ENCODE measurements at places on chromosomes 2 and 18. TPM values are rescaled to one million over a fixed set of nuclear protein-coding genes. Genes with fewer than 3 reads are reported as not detected.

- DNase-seq: no peak
Observed at GRCh38 chr2:74836675-74837401, 2.9 kb downstream of the HK2 start.

DNA sequence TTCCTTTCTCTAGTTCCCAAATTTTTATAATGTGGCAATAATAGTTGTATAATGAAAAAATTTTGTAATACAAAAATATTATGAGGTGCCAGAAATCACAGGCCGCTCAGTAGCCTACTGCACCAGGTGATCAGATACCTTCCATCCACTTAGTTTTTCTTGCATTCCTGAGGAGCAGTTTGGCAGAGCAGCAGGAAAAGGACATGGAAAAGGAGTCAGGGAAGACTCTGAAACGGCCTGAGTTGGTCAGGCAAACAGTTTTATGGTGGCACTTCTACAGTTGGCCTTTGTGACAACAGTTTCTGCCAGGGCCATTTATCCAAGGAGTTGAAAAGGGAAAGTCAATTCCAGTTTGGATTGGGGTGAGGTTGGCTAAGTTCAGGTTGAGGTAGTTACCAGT, 165.4 kb upstream of the ALPP start:
- no peak for DNase-seq

Gene CFAP65
- total RNA-seq: not detected

DNA sequence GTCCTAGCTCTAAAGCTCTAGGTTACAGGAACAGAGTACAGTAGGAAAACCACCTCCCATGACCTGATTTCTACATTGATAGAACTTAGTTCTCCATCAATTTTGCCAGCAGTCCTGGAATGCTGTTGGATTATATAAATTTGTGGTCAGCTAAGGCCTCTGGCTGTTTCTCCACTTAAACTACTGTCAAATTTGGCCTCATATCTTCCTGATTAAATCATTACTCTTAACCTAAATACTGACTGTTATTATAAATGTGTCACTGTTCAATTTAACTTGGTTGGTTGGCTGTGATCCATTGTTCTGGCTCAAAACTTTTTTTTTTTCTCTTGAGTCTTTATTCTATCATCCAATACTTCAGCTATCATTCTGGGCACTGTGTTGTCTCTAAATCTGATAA, 71.2 kb downstream of the TGFA start:
- DNase-seq: no peak

Gene LYPD6B
- not detected for total RNA-seq

DNA sequence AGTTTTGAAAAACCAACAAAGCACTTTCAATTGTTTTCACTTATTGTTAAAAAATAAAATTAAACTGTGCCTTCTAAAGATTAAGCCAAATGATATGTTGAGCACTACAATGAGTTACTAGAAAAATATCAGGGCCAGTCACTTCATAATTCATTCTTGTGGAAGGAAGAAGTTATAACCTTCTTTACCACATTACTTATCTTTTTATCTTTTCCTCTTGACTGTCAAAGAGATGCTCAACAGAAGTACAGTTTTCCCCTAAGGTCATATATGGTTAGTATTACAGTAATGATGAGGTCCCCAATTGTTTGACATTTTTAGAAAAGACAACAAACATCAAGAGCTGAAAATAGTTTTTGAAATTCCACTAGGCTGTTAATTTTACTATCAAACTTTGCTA, 9.4 kb downstream of the PELI1 start:
- no peak for DNase-seq

DNA sequence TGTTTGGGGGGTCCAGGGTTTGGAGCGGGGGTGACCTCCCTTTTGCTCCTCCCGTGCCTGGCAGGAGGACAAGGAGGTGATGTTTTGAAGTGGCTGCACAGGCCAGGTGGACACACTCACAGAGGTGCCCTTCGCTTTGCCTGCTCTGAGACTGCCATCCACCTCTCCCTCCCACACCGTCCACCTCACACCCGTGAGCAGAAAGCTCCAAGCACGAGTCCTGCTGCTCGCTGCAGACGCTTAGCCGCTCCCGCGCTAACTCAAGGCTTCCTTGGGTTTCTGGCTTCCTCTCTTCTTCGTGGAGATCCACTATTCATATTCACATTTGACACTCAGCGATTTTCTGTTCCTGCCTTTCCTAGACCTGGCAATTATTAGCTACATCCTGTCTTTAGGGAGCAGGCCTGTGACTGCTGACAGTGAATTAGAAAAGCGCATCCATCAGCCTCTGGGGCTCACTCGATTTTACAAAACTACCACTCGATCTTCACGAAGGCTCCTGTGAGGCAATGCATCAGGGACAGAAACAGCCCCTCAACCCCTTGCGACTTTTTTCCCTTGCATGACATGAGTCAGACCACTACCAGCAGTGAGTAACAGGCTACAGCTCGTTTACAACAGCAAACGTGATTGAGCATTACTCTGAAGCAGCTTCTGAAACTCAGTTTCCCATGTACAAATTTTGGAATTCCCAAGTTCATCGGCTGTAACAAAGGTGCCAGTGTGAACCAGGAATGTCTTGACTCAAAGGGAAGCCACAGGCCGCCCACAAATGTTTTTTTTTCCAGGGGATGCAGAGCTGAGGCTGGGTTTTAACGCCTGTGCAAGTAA, 238.7 kb upstream of the SOX11 start:
- DNase-seq: no peak

DNA sequence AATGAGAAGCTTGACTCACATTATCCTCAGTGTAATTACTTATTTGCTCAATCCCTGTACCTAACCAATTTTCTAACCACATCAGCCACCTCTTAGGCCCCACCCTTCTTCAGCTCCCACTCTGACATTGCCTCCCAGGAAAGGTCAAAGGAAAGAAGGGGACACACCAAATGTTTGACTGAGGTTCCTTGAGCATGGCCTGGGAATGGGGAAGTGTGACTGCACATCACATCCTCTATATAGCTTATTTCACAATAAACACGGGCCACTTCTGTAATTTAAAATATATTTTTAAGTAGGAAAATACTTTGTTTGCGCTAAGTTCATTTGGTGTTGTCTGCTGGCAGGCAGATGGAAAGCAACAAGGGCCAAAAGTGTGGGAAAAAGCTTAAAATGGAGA, 3.0 kb upstream of the FIGLA start:
- DNase-seq: no peak

DNA sequence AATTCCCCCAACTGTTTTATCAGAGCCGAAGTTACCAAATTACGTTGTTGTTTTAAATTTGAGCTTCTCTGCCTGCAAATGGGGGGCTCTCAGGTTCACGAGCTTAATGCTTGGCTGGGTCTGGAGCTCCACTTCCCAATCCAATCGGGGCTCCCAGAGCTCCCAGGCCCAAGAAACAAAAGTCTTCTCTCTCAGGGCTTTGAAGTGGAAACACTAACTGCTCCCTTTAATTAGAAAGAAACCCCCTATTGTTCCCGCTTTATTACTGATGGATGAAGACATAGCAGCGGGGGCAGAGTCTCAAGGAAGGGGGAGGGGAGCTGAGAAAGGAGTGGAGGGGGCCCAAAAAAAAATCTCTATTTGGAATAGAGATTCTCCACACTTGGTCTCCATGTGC, 15.6 kb upstream of the PKDCC start:
- DNase-seq: no peak

GRCh38 chr2:182355815-182356214, 71.0 kb downstream of the PDE1A start:
- no peak for DNase-seq

GRCh38 chr2:187991389-187991788, 300.3 kb upstream of the GULP1 start:
- DNase-seq: no peak

GRCh38 chr2:202278944-202279343, 13.4 kb downstream of the NOP58 start:
- peak; percentile 22 for DNase-seq

DNA sequence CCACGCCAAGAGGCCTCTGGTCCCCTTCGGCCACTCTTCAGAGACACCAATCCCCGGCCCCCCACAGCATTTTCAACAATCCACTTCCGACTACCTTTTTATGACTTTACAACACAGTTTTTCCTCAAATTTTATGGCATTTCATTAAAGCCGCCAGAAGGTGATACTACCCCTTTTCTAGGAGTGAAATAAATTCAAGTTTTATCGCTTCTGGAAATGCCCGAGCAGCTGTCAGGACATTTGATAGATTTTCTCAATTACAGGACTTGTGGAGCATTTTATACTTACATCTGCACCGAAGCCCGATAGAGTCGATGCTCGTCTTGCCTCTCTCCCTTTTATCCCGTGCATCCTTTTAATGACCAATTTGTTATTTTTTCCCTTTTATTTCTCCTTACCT, 108.1 kb upstream of the CREB1 start:
- DNase-seq: no peak
